ENCODE measurements at places on chromosomes 4 and X.

GRCh38 chr4:118086344-118086743, 52.1 kb downstream of the NDST3 start:
- DNase-seq: no peak

- DNase-seq: no peak
Observed at GRCh38 chr4:154454710-154455109, 36.9 kb downstream of the DCHS2 start.

- DNase-seq: peak; percentile 92
Observed at GRCh38 chrX:16719334-16720084, at the start of gene SYAP1. Gene SYAP1, plus strand, starts transcription at chrX:16719612. Its CDS starts 113 bp downstream, at chrX:16719725.

GRCh38 chr4:152935631-152936445, at the start of gene FHDC1:
Gene FHDC1, plus strand, starts transcription at chr4:152936323. Its CDS starts 6,735 bp downstream, at chr4:152943058.
- no peak for DNase-seq

DNA sequence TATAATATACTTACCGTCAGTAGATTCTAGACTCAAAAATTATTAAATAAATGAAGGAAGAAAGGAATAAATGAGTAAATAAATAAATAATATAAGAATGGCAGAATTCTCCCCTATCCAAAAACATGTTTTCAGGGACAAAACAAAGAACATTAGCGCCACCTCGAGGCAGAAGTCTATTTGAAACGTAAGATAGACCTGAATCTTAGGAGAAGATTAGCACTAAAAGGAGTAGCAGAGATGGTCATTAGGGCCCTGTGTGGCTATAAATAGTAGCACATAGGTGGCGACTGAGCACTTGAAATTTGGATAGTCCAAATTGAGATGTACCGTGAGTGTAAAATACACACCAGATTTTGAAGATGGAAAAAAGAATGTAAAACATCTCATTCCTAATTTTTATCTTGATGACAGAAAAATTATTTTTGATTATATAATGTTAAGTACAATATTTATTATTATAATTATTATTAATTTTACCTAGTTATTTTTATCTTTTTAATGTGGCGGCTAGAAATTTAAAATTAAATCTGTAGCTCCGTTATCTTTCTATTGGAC, 24.3 kb upstream of the SRD5A3 start:
- peak; percentile 35 for DNase-seq

- no peak for DNase-seq
Observed at GRCh38 chr4:147587041-147587440, 30.2 kb upstream of the TMEM184C start.

DNA sequence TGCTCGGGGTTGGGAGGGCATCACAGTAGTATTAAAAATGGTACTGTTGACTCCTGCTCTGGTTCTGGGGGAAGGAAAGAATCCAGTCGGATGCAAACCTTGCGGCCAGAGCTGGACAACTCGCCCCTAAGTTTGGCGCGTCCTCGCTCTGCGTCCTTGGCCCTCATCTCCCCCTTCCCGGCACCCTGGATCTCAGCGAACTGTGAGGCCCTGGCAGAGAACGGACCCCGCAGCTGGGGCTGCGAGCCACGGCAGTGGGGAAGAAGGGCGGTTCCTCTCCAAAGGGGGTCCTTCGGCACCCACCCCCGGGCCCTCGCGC, 14.0 kb downstream of the ARHGEF6 start:
- DNase-seq: no peak

- DNase-seq: no peak
Observed at GRCh38 chrX:11050013-11050412, 61.1 kb upstream of the HCCS start.

GRCh38 chr4:122170775-122171174, 18.6 kb downstream of the BLTP1 start:
- DNase-seq: no peak

GRCh38 chrX:113726466-113726865, 857.4 kb upstream of the HTR2C start:
- no peak for DNase-seq

DNA sequence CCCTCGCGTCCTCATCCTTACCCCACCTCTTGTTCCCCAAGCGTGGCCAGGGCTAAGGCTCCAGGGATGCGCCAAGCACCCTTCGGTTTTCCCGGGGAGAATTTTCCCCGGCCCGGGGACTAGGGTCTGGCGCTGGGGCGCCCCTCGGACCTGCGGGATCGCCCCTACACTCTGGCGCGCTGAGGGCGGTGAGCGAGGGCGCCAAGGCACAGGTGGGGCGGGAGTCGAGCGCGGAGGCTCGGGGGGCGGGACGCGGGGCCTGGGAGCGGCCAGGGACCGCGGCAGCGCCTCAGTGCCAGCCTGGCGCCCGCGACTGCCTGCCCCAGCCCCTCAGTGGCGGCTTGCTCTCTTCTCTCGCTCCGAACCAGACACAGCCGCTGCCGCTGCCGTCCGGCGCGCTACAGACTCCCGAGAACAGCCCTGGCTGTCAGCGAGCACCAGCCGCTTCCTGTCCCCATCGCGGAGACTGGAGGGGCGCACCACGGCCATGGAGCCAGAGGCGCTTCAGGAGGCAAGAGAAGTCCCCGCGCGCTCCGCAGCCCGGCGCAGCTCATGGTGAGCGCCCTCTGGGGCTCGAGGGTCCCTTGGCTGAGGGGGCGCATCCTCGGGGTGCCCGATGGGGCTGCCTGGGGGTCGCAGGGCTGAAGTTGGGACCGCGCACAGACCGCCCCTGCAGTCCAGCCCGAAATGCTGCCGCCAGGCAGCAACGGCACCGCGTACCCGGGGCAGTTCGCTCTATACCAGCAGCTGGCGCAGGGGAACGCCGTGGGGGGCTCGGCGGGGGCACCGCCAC, at the start of gene DRD5:
TSS of gene DRD5 (plus strand) at position 292 of the 793 bp plus-strand sequence. CDS start at position 688, 396 bp downstream.
- no peak for DNase-seq

All from CD4-positive, alpha-beta T cell treated with Interleukin-10 for 1 hour (primary cell).